ENCODE measurements at places on chromosomes 3 and 15.

DNA sequence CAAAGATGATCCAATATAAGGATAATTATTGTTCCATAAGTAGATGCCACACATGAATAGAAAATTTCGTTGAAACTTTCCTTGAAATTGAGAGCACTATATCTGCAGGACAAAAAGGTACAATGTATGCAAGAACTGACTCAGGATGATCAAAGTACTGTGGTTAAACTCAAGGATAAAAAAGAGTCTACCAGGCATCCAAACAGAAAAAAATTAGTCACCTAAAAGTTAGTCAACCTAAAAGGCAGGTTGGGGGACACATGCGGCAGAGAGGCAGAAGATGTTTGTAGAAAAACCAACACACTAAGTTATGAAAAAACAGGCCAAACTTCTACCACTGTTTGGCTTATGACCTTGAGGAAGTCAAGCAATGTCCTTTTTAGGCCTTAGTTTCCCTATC, 68.7 kb downstream of the GSK3B start:
- no peak for DNase-seq

GRCh38 chr15:45785897-45786296, 151.1 kb downstream of the SQOR start:
- no peak for DNase-seq

GRCh38 chr3:168870892-168871291, 775.2 kb upstream of the GOLIM4 start:
- no peak for DNase-seq

DNA sequence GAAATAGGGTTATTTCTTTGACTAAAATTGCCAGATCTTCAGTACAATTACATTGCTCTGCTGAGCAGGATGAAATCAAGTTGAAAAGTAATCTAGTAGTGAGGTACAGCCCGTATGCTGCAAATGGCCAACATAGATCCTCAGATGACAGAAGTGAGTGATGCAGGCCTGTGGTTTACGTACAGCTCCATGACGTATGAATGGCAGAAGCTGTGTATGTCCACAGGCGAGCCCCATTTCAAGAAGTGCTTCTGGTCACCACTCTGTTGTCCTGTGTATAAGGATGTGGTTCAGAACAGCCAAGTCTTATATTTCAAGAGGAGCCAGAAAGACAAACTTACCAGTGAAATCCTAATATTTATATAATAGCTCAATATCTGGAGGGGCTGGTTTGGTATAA, 9.2 kb downstream of the CD86 start:
- no peak for DNase-seq

DNA sequence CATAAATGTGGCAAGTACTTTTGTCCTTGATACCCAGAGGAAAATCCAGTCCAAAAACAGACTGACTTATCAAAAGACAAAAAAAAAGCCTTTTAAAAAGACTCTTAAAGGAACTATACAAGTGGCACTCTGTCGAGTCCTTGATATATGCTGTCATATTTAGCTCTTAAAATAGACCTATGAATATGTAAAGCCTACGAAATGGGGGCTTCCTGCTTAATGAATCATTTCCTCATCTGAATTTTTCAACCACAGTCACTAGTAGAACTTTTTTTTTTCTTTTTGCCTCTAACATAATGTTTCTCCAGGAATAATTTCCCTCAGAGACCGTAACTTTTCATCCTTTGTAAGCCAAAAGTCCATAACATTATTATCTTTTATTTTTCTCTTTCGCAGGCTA, 95.8 kb downstream of the P3H2 start:
- DNase-seq, result no peak

Measured in activated T-helper 9 cell treated with anti-CD3 and anti-CD28 coated beads, Interleukin-2, amount 50 U/mL, for 16 hours (primary cell).